ENCODE measurements at places on chromosomes 4 and X.

GRCh38 chr4:187668526-187669082 is 327.0 kb upstream of the ZFP42 start:
- peak; percentile 74 for DNase-seq

- no peak for DNase-seq
Observed at GRCh38 chrX:69237236-69237635, 72.0 kb upstream of the PJA1 start.

DNA sequence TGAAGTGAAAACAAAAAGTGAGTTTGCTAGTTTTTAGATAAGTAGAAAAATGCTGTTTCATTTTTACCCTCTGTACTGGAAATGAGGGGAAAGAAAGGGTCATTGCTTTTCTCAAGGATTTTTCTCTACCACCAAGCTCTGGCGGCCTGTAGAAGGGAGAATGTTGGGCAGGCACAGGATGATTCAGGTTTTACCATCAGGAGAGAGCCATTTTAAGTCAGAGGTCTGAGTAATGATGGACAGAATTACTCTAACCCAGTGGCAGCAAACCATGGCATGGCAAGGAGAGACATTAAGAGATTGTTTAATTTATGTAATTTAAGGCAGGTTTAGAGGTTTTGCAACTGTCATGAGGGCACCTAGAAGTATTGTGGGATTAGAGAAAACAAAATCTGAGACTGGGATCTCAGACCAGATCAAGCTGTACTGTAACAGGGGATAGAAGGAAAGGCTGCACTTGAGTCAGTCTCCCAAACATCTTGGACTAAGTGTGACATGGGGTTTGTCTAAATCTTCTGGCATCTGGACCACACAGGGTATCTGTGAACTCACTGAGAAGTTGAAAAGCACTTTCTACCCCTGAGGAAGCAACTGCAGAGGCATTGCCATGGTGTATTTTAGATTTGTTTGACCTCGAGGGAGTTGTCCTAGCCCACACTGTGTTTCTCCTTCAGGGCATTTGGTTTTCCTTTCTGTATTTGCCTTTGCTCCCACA is 81.6 kb downstream of the BANK1 start:
- DNase-seq, result no peak

DNA sequence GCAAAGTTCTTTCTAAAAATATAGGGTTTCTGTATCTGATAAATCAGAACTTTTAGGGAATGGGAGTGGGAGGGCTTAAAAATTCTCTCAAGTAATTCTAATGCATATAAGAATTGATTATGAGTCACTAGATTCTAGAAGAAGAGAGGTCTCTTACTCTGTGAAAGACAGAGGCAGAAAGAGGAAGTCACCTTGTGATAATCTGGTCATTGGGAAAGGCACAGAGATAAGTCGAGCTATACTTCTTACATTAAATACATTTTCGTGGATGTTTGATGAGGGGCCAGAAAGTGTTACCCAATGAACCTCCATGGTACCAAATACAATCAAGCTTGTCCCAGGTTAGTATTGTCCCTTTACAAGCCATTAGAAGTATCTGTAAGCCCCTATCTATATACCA is 134.4 kb downstream of the MAD2L1 start:
- no peak for DNase-seq

- no peak for DNase-seq
Observed at GRCh38 chr4:119763386-119763785, 134.8 kb upstream of the PDE5A start.

- DNase-seq, result peak; percentile 5
Observed at GRCh38 chr4:139858436-139859205, 193.0 kb downstream of the MGST2 start.

DNA sequence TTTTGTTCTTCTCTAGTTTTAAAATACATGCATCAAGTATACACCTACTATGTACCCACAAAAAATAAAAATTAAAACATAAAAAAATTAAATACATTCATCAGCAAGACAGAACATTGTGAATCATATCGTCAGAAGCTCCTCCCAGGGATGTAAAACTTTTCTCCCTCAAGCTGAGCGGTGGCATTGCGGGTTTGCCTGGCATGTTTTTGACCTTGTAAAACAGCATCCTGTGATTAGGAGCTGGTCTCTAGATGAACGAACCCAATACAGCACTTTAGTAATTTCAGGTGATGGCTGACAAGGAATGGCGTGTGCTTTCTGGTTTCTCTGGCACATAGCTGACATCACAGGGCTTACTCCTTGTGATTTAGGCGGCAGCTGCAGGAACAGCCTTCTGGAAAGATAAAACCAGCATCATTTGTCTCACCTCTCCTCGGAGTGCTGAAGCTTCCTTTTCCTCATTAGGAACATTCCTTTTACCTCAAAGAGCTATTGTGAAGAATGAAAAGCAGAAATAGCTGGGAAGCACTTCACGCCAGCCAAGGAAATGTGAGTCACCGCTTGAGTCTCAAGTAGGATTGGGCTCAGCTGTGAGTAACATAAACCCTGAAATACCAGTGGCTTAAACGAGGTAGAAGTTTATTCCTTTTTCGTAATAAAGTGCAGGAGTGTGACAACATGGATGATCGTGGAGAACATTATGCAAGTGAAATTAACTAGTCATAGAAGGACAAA is 44.3 kb downstream of the NYX start:
- peak; percentile 90 for DNase-seq

DNA sequence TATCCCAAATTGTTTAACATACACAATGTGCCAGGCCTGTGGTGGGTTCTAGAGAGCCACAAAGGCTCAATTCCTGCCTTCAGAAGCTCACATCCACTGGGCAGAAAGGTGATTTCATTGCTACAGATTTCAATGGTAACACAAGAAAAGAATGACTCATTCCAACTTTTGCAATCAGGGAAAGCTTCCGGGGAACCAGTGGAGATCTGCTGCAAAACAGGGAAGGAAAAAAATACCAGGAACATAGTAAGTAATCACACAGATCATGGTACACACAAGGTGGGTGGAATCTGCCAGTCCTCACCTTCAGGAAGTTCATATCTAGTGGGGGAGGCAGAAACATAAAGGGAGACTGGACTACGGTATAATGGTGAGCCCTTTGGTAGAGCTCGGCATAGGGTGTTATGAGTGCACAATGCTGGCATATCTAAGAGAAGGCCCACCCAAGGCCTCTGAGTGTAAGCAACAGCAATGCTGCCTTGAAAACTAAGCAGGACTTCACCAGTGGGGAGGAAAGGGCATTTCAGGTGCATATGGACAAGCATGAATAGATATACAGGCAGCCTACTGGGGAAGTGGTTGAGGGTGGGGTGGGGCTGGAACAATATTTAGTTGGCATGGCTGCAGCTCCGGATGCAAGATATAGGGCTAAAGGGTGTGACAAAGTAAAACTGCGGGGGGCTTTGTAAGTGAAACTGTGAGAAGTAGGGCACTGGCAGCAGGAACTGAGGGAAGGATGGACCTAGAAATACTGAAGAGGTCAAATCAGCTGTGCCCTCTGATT is 24.2 kb downstream of the GPRIN3 start:
- DNase-seq, result peak; percentile 2
